ENCODE measurements at places on chromosomes 1 and 21.

GRCh38 chr1:178942285-178943198 is 71.7 kb upstream of the ANGPTL1 start:
- no peak for DNase-seq

GRCh38 chr1:40808002-40808401 is 24.4 kb downstream of the KCNQ4 start:
- no peak for DNase-seq

- DNase-seq: no peak
Measured at GRCh38 chr21:18801468-18801867, 397.9 kb upstream of the TMPRSS15 start.

DNA sequence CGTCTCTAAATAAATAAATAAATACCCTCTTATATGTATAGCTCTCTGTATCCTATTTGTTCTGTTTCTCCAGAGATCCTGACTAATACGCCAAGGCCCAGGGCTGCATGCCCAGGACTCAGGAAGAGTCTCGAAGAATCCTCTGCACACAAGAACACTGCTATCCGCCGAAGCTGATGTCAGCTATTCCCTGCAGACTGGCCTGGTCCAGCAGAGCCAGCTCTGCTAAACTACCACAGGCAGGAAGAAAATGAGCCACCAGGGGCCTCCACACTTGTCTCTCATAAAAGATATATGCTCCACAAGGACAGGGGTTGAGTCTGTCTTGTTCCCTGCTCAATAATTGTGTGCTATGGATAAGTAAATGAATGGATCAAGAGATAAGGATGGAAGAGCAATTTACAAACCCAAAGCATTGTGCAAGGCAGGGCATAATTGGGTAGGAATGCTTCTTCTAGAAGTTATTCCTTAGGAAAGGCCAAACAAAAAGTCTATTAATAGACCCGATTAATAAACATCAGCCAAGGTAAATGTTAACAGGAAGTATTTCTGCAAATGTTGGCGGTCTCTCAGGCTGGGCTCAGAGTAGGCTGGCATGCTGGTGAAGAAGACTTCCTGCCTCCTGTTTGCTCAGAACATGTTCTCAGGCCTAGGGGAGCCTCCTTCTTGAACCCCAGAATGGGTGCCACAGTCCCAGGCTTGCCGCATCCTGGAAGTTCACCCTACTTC is 26.3 kb upstream of the MAN1C1 start:
- no peak for DNase-seq

DNA sequence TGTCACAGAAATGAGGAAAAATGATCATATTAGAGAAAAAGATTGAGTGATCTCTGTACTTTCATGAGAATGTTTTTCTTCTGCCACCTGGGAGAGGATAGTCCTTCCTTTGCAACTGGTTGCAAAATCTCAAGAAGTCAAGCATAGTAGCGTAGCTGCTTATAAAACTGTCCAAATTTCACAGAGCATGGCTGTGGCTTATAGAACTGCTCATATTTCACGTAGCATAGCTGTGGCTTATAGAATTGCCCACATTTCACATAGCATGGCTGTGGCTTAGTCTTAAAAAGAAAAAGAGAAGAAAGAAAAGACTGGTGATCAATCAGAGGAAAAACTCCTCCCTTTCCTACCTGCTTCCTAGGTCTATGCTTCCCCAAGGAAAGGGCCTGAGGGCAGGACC is 329.5 kb downstream of the SIPA1L2 start:
- DNase-seq: no peak

GRCh38 chr1:247529771-247530355 is 6.4 kb downstream of the OR2C3 start:
- DNase-seq: no peak

GRCh38 chr1:54973205-54973921 is 7.1 kb upstream of the TMEM61 start:
- no peak for DNase-seq

DNA sequence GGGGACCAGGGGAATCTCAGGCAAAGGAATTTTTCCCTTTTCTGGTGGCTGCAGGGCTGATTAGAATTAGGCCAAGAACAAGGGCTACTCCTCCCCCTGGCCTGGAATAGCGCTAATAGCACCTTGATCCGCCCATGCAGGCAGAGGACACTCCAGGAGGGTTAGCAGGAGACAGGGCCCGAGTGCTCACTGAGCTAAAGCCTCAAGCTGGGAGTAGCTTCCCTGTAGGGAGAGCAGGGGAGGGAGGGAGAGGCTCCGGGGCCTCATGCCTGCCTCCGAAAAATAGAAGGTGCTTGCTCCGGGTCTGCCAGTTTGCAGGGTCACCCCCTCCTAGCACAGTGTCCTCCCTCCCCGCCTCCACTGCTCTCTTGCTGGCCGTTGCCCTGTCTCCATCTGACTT is 3.8 kb downstream of the PTPN7 start:
- DNase-seq: no peak

DNA sequence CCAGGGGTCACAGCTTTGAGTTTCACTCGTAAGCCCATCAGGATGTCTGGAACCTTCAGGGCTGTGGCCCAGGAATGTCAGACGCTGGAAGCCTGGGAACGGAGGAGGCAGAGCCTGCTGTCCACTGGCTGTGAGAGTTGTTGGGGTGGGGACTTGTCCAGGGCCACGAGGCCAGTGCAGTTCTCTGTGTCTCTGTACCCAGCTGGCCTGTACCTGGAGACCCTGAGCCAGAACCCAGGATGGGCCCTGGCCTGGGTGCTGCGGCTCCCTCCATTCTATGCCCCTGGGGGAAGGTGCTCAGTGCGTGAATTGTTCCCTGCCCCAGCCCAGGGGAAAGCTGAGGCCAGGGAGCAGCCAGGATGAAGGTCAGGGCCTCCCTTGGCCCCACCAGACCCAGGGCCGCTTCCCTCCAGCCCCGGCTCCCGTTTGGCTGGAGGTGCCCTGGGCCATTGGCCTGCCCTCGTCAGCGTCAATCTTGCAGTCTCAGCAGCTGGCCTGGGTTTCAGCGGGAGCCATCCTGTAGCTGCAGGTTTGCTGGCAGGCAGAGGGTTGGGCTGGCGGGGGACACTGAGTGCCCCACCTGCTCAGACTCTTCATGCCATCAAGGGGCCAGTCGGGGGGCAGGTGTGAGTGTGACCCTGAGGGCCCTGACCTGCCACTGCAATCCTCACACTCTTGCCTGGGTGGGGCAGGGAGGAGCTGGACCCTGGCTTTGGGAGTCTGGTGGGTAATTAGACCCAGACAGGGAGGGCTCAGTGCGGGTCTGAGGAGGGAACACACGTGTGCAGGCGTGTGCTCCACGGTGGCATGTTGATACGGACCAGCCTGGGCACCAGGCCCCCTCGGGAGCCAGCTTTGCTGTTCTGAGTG is 724 bp upstream of the CALML6 start:
- DNase-seq: no peak

- DNase-seq: no peak
Measured at GRCh38 chr1:41751804-41752513, 166.8 kb downstream of the HIVEP3 start.

GRCh38 chr1:78737241-78737640 is 87.6 kb downstream of the IFI44 start:
- DNase-seq: no peak

DNA sequence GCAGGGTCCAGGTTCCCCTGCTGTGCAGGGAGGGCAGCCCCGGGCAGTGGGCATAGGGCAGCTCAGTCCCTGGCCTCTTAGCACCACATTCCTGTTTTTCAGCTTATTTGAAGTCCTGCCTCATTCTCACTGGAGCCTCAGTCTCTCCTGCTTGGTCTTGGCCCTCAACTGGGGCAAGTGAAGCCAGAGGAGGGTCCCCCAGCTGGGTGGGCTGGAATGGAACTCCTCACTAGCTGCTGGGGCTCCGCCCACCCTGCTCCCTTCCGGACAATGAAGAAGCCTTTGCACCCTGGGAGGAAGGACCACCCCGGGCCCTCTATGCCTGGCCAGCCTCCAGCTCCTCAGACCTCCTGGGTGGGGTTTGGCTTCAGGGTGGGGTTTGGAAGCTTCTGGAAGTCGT is 32.8 kb upstream of the LHX4 start:
- no peak for DNase-seq

DNA sequence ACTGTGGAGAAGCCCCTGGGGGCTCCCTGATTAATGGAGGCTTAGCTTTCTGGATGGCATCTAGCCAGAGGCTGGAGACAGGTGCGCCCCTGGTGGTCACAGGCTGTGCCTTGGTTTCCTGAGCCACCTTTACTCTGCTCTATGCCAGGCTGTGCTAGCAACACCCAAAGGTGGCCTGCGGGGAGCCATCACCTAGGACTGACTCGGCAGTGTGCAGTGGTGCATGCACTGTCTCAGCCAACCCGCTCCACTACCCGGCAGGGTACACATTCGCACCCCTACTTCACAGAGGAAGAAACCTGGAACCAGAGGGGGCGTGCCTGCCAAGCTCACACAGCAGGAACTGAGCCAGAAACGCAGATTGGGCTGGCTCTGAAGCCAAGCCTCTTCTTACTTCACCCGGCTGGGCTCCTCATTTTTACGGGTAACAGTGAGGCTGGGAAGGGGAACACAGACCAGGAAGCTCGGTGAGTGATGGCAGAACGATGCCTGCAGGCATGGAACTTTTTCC is 24.8 kb downstream of the PCSK9 start:
- DNase-seq: no peak

GRCh38 chr1:44273560-44274350 is 60.5 kb downstream of the DMAP1 start:
- no peak for DNase-seq

GRCh38 chr21:28913071-28913470 is 79.6 kb downstream of the LTN1 start:
- DNase-seq: no peak

DNA sequence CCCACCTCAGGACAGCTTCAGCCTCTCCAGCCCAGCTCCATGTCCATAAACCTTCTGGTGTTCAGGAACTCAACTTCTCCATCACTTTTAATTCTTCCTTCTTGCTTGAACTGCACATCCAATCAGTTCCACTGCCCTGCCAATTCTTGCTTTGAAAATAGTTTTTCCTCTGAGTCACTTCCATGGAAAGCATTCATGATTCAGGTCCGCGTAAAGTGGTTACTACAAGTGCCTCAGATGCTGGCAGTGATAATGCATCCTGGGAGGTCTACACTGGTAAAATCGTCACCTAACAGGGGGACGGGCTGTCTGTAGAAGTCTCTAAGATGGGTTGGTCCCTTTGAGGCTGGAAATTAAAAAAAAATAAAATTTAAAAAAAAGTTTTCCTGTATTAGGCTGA is 25.9 kb upstream of the RCAN1 start:
- DNase-seq: no peak

DNA sequence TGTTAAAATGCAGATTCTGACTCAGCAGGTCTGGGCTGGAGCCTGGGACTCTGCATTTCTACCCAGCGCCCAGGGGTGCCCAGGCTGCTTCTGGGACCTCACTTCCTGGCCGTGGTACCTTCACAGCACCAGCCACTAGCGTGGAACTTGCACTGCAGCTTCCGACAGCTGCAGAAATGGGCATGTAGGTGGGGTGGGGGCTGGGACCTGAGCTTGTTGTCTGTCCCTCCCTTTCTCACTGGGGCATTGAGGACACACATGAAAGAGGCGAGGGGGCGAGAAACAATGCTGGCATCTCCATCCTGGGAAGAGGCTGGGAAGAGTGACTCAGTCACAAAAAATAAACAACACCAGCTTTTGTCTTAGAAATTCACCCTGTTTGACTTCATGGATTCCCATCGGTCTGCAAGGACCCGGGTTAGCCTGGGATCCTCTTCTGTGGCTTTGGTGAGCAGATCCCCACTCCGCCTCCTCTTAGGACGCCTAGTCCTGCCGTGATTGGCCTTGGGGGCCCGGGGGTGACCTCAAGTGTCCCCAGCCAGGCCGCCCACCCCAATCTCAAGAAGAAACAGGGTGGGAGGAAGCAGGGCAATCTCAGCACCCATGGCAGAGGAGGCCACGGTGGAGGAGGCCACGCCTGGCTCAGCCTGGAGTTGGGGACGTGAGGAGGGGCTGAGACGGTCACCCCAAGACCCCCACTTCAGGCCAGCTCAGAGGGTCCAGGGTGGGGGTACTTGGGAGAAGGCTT is 29.9 kb upstream of the POFUT2 start:
- DNase-seq: no peak

GRCh38 chr1:230174041-230174440 is 107.0 kb downstream of the GALNT2 start:
- DNase-seq: no peak

- DNase-seq: no peak
Measured at GRCh38 chr1:55386456-55386855, 171.3 kb upstream of the USP24 start.

DNA sequence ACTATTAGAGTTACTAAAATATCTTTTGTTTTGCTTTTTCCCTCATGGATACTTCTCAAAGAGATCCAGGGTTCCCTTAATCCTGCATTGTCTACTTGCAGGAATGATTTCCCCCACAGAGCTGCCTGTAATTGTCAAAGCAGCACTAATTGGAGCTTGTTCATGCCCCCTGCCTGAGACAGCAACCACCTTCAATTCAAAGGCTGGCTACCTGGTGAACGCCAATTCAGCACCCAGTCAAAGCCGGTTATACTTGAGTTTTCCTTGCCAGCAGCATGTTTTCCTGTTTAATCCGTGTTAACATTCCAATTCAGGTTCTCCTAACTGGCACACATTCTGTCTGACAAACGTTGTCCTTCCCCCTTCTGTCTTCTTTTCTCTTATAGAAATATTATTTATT is 382.9 kb downstream of the NTNG1 start:
- DNase-seq: no peak

- no peak for DNase-seq
Measured at GRCh38 chr1:10583641-10584040, 108.9 kb downstream of the PEX14 start.

GRCh38 chr1:94020764-94021579 is 100.0 kb downstream of the ABCA4 start:
- no peak for DNase-seq

- no peak for DNase-seq
Measured at GRCh38 chr1:195562074-195562473, 1046.2 kb downstream of the KCNT2 start.

- DNase-seq: no peak
Measured at GRCh38 chr21:35451276-35451675, 402.2 kb upstream of the RUNX1 start.

DNA sequence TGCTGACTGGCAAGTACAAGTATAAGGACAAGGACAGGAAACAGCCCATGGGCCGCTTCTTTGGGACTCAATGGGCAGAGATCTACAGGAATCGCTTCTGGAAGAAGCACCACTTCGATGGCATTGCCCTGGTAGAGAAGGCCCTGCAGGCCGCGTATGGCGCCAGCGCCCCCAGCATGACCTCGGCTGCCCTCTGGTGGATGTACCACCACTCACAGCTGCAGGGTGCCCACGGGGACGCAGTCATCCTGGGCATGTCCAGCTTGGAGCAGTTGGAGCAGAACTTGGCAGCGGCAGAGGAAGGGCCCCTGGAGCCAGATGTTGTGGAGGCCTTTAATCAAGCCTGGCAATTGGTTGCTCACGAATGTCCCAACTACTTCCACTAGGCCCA is 32.0 kb downstream of the SLC16A1 start:
- DNase-seq: no peak

- no peak for DNase-seq
Measured at GRCh38 chr1:190477762-190478148, at the start of gene BRINP3. TSS of gene BRINP3 (minus strand) at chr1:190477864.

DNA sequence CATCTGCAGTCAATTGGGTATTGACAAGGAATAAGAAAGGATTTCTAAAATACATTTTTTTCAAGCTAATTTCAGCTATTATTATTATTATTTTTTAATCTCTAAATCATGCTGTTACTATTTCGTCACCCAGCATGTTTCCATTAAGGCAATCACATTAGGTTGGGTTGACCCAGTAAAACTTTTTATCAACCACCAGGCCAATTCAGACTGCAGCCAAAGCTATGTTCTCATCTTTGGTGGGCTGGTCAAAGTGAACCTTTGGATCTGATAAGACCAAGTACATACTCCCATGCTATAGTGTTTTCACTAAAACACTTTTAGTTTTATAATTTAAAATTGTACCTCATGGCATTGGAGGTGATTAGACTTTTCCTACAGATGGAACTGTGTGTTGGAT is 198.6 kb downstream of the PBX1 start:
- DNase-seq: no peak
